ENCODE measurements at places on chromosomes 2 and 18. TPM values are rescaled to one million over a fixed set of nuclear protein-coding genes. Genes with fewer than 3 reads are reported as not detected.

- no peak for DNase-seq
Observed at GRCh38 chr2:197777823-197778407, 7.2 kb downstream of the BOLL start.

- DNase-seq, result no peak
Observed at GRCh38 chr18:25144820-25145219, 207.1 kb downstream of the ZNF521 start.

GRCh38 chr2:128988967-128989366 lies 670.3 kb upstream of the HS6ST1 start:
- DNase-seq, result no peak

DNA sequence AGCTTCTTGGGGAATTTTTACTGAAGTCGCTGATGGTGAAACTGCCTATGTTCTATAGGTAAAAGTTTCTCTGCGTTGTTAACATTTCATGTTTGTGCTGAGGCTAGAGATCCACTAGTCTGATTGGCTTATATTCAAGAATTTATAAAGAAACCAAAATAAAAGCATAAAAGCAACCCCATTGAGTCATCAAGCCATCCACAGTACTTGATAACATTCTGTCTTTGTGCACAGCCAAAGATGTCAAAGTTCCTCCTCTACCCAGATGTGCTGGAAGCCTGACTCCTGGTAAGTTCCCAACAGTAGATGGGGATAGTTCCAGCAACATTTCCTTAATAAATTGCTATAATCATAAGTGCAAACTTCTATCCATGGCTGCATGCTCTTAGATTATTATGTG lies 107.8 kb downstream of the TANC1 start:
- DNase-seq, result no peak

- DNase-seq, result no peak
Observed at GRCh38 chr2:73175663-73176204, 26.6 kb upstream of the NOTO start.

The DTNA gene
- polyA plus RNA-seq, result 19.5 TPM

The FKBP1B gene
- 11.3 TPM for polyA plus RNA-seq

DNA sequence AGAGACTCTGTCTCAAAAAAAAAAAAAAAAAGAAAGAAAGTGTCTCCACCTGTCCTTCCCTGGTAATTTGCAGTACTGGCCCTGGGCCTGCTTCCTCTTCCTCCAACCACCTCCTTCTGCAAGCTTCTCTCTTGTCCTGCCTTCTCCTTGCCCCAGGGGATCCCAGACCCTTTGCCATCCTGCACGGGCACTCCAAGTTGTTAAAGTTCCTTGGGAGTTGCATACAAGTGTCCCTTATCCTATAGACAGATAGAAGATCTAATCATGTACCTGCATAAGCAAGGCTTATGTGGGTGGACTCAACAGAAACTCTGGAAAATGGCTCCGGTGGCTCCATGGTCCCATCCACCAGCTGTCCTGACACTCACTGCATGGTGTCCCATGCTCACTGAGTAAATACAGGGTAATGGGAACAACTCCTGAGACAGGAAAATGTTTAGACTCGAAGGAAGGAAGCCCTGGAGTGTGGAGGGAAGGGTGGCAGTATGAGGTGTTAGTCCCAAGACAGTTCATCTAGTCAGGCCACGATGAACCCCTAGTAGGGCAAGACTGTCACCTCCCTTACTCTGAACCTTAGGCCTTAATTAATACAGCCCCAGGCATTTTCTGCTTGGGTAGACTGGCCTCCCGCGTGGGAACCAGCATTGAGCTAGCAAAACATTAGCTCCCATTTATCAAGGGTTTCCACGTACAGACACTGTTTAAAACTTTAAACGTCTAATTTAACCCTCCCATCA lies 17.1 kb downstream of the ODC1 start:
- no peak for DNase-seq

The BCL2L11 gene
- 20.7 TPM for polyA plus RNA-seq

The PAIP2B gene
- 19.7 TPM for polyA plus RNA-seq

DNA sequence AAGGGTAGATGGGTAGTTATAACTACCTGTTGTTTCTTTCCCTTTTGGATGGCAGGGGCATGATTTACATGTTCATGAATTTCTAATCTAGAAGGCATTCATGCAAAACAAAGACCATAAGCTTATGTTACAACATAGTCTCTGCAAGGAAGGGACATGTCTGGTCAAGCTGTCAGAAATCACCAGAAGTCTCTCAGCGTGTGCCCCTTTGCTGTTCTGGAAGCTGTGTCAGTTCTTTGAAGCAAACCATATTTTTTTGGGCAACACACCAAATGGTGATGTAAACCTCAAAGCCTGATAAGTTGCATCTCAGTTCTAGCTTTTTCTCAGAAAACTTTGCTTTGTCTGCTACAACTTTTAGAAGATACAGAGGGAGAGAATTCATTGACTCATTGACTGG lies 173.5 kb upstream of the CTAGE1 start:
- no peak for DNase-seq

DNA sequence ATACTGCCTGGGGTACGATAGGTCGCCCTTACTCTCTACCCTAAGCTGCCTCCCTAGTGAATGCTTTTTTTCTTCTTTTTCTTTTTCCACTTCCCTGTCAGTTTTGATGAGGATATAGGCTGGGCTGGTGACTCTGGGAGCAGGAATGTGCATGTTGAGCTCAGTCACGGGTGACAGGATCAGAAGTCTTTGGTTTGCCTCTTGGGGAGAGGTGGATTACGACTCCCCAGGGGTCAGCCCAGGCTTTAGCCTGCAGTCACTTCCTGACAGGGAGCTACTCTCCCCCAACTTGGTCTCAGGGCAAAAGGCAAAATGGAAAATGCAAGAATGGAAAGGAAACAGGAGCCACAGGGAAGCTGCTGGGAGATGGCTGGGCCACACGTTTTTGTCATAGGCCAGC lies 57.3 kb downstream of the THNSL2 start:
- DNase-seq, result no peak

GRCh38 chr2:99487906-99488305 lies 1.9 kb downstream of the REV1 start:
- DNase-seq, result no peak

Data from right renal pelvis (tissue), 4 donors.